Neural crest cell (in vitro differentiated cells): ENCODE measurements at places on chromosomes 7 and 10.

DNA sequence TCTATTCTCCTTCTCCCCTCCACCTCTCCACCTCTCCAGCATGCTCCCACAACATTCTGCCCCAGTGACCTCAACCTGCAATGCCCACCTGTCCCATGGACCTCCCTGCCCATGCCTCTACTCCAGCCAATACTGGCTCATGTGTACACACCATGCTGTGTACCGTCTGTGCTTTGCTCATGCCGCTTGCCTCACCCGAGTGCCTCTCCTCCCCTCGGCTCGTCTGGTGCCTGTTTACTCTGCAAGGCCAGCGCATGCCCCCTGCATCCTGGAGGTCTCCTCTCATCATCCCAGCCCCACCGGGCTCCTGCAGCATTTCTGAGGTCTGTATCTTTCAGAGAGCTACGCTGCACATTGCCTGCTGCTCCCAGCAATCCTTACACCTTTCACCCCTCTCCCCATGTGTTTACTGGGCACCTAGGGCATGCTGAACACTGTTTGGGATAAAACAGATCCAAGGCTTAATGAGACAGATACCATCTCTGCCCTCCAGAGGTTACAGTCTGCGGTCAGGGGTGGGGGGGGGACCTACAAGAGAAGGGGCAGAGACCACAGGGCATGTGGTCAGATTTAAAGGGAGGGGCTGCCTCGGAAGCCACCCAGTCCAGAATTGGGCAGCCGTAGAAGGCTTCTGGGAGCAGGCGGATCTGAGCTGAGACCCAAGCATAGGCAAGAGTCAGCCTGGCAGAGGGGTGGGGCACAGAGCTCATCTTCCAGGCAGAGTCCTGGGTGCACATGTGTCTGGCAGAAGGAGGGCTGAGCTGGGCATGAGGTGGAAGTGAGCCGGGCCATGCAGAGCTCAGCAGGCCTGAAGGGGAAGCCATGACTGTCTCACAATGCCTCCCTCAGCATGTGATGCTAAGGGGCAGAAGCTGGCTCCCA is 29.6 kb upstream of the PSAP start:
- no peak for DNase-seq

DNA sequence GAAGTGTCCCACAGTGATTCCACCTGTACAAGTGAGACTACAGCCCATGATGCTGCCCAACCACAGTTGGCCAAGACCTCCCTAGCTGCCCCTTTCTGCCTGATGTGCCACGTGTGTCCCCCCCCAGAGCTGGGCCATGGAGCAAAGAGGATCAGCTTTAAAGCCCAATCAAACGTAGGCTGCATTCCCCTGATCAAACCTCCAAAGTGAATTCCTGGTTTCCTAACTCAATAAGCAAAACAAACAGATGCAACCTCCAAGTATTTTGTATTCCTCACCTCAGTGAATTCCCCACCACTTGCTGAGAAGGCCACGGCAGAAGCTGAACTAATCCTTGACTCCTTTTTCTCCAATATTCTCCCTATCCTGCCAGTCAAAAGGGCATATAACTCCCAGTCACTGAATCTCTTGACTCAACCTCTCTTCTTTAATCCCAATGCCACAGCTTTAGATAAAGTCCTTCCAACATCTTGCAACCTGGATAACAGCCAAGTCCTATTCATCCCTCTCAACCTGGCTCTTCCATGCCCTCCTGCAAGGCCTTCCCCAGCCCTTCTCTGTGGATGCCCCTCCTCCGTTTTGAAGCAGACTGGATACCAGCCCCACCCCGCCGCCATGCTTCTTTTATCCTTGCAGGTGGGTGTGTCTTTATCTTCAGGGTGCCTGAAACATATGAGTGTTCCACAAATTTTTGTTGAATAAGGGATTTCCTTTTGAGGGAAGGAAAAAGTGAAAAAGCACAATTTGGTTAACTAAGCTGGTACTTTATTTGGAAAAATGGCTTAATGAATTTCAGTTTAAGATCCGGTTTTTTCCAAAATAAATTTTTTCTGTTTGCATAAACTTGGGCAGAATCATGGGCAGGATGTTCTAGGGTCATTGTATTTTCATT is 285.2 kb upstream of the MKLN1 start:
- DNase-seq = no peak

DNA sequence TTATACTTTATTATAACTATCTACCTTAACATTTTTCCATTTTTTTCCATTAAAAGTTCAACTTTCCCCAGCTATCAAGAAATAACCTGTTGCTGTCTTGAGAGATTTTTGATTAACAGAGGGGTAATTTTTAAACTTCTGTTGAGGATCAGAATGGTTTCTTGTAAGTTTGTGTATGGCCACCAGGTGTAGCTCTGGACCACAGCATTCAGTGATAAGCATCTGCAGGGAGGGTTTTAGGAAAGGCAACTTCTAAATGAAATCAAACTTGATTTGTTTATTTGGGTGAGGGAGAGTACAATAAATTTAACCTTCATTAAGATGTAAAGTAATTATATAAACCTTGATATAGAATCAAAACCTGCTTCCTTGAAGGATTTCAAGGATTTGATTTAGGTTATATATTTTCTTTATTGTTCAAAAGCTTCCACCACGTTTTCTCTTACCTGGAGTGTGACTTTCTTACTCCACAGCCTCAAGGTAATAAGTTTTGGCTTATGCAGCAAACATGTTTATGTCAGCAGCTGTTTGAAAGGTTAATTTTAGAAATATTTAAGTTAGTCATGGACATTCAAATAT is 153.3 kb downstream of the STK31 start:
- DNase-seq = no peak

GRCh38 chr10:42987121-42987541 is 89.7 kb upstream of the RET start:
- no peak for DNase-seq

GRCh38 chr10:85607043-85607695 is 759.4 kb downstream of the GRID1 start:
- DNase-seq = no peak

DNA sequence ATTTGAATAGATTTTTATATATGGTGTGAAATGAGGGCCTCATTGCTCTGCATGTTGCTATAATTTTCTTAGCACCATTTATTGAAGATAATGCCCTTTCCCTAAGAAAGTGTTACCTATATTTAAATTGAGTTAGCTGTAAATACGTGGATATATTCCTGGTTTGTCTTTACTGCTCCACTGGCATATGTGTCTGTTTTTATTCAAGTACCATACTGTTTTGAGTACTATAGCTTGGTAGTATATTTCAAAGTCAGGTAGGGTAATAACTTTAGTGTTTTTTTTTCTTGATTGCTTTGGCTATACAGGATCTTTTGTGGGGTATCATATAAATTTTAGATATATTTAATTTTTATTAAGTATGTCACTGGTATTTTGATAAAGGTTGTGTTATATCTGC is 31.4 kb downstream of the ZNF273 start:
- DNase-seq = no peak

GRCh38 chr10:28090506-28090905 is 91.6 kb upstream of the ODAD2 start:
- DNase-seq = no peak

- no peak for DNase-seq
Observed at GRCh38 chr7:159027056-159027788, 117.4 kb downstream of the VIPR2 start.

GRCh38 chr7:157610671-157611295 is 274.0 kb downstream of the DNAJB6 start:
- DNase-seq = no peak
